ENCODE measurements at places on chromosomes 7 and 10.

DNA sequence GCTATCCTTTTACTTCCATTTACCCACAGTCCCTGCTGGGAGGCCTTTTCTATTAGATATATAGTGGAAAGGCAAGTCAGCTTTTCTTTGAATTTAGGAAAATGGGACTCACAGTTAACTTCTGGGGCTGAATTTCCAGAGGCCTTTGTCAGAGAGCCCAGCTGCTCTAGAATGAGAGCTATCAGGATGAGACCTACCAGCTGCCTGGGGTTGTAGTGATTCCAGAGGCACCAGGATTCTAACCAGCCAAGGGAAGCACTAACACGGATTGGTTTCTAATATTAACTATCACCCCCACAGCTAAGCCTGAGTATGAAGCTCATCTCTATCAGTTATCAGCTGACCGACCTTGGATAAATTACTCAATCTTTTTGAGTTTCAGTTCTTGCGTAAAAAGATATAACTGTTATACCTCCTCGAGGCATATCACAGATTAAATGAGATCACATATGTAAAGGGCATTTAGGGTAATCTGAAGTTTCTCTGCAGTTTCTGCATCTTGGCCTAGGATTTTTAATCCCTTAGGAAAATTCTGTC lies 56.6 kb upstream of the CALD1 start:
- no peak for DNase-seq

DNA sequence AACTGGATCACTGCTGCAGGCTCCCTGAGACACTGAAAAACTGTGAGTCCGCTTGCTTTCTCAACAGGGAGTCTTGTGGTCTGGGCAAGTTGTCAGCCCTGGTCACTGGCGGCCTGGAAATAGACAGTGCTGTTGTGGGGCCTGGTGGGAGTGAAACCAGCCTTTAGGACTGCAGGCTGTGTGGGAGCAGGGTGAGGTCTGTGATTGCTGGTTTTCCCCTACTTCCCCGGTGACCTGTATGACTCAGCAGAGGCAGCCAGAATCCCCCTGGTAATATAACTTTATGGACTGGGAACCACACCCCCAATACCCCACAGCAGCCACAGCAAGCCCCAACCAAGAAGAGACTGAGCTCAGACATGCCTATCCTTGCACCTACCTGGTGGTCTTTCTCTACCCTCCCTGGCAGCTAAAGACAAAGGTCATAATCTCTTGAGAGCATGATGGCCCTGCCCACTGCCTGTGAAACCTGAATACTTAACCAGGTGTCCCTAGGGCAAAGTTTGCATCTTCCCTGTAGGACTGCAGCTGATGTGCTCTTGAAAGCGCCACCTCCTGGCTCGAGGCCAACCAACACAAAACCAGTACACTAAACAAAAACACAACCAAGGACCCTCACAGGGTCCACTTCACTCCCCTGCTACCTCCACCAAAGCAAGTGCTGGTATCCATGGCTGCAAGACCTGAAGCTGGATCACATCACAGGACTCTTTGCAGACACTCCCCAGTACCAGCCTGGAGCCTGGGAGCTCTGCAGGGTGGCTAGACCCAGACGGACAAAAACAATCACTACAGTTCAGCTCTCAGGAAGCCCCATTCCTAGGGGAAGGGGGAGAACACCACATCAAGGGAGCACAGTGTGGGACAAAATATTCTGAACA lies 7.2 kb upstream of the ADAM22 start:
- DNase-seq: no peak

GRCh38 chr7:1419688-1420087 lies 39.6 kb downstream of the MICALL2 start:
- no peak for DNase-seq

GRCh38 chr10:51892965-51893658 lies 193.7 kb upstream of the CSTF2T start:
- DNase-seq: no peak

GRCh38 chr10:89303161-89303560 lies 1.3 kb downstream of the IFIT2 start:
- DNase-seq: no peak

DNA sequence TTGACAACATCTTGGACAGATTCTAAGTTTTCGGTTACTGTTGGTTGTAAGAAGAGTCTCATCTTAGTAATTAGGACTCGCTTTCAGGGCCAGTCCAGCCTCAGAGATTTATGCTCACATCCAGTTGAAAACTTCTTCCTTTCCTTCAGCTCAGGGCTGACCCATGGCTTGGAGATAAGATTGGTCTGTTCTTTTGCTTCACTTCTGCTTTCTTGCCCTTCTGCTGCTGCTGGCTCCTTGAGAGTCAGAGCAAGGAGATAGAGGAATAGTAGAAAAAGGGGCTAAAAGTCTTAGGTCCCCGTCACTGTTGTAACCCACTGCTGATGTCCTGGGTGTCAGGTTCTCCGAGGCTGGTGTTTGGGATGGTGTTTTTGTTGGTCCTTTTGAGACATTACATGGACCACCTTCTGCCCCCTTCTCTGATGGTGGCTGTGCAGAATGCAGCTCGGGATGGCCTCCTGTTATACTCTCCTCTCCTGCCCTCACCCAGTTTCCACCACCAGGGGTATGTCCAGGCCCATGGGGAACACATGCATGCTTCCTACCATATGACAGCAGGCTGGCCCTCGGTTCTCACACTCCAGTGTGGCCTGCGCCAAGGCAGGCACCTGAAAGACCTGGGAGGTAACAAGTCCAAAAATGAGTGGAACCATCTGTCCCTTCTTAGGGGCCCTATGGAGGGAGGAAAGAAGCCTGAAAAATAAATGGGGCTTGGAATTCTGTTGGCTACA lies 67.8 kb upstream of the PCBD1 start:
- DNase-seq: no peak

DNA sequence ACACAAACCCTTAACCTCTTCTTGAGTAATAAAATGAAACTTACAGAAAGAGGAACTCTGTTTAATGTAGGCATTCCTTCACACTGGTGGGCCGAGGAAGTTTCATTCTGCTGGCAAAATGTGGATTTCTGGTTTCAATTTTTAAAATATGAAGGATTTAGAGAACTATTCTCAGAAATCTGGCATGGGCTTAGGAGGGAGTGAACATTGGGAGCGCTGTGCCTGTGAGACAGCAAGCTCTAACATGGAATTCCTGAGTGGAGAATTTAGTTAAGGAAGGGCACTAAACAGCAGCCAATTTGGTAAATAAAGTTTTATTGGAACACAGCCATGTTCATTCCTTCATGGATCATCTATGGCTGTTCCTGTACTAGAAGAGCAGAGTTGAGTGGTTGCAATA lies 751.8 kb upstream of the IGFBP3 start:
- DNase-seq: no peak

DNA sequence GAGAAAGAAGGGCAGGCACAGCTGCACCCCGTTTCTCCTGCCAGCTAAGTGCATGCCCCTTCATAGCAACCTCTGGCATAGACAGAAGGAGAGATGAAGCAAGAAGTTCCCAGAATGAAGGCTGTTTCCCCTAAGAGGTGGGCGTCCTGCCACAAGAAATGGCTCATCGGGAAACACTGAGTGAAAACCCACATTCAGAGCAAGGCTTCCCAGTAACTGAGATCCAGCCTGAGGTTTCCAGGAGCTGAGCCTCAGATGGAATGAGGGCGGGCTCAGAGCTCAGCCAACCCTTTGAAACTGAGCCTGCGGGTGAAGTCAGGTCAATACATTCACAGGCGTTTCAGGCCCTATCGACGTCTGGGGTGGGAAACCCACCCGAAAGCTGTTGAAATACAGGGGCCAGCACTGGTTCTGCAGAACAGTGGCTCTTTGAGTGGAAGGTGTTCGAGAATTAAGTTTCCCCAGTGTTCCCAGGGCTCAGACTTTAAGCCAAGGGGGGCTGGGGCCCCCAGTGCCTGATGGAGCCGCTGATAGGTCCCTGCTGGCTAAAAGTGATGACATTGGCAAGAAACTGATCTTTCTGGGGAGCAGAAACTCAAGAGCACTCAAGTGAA lies 510.2 kb downstream of the RPS24 start:
- DNase-seq: no peak

DNA sequence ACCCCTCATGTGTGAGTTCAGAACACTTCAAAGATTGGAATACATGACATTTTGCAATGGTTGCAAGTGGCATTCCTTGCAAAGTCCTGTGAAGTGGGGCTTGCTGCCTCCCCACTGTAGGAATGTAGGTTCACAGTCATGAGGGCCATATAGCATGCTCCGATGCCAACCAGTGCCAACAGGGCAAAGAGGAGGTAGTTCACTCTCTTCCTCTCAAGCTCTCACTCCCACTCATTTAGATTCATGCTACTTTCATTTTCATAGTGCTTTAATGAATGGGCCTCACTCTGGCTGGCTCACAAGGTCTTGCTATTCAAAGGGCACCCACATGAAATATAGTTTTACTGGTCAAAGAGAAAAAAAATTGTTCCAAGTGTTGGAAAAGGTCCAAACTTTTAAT lies 169.9 kb upstream of the AOAH start:
- no peak for DNase-seq

GRCh38 chr7:155322530-155322929 lies 24.9 kb downstream of the INSIG1 start:
- no peak for DNase-seq

- DNase-seq: no peak
Measured at GRCh38 chr10:77320971-77321471, 316.6 kb downstream of the KCNMA1 start.

DNA sequence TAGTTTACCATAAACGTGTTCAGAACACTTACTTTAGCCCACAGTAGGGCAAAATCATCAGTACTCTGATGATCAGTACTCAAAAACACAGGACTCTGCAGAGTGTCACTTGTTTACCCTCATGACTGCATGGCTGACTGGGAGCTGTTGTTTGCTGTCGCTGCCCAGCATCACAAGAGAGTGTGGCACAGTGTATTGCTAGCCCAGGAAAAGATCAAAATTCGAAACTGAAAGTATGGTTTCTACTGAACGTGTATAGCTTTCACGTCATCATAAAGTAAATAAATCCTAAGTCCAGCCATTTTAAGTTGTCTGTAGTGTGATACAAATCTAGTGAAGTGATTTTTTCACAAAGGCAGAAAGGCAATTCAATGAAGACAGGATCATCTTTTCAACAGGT lies 184.6 kb downstream of the RAMP3 start:
- no peak for DNase-seq

- DNase-seq: no peak
Measured at GRCh38 chr10:11068861-11069633, 51.4 kb downstream of the CELF2 start.

GRCh38 chr10:20623546-20623945 lies 273.6 kb downstream of the NEBL start:
- DNase-seq: no peak

- DNase-seq: no peak
Measured at GRCh38 chr7:112207765-112208164, 1.3 kb downstream of the ZNF277 start.

DNA sequence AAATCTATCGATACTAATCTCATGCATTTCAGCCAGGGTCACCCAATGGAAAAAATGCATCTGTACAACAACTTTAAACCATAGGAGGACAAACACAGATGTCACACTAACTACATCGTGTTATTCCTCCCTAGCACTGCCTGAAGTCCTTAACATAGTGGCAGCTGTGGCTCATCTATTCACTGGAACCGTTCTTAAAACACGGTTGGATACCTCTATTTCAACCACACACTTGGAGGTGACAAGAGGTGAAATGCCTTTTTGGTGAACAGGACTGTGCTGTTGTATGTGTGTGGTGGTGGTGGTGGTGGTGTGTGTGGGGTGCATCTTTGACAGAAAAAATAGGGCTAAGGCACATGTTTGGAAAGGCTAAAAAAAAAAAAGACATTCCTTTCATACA lies 93.1 kb downstream of the NRP1 start:
- DNase-seq: no peak

- no peak for DNase-seq
Measured at GRCh38 chr7:159115601-159116501, 28.8 kb downstream of the VIPR2 start.

- DNase-seq: no peak
Measured at GRCh38 chr7:108613147-108613948, 43.7 kb downstream of the DNAJB9 start.

GRCh38 chr10:132130286-132131265 lies 56.2 kb upstream of the DPYSL4 start:
- no peak for DNase-seq

DNA sequence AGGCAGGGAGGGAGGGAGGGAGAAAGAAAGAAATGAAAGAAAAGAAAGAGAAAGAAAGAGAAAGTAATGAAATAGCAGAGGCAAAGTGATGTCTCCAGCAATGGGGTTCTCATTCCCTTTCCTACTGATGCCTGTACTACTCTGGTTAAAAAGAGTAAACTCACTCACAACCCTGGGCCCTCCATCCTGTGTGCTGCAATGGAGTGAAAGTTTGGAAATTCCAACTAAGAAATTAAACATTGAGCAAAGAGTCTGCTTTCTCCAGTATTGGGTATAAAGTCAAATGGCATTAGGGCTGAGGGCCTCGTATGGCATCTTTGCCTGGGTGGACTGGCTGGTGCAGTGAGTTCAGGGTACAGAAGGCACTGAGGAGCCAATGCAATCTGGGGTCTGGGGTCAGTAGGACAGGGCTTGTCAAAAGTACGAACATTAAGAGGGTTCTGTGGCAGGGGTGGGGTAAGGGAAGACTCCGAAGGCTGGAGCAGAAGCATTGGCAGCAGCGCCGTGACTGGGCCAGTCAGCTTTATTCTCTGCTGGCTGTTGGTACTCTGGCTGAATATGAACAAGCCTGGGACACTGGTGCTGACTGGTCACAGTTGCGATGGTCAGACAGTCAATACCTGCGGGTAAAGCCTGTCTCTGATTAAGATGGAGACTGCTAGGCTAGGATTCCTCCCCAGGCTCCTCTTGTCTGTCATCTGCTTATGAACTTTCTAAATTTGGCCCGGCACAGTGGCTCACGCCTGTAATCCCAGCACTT lies 24.1 kb upstream of the TNS3 start:
- no peak for DNase-seq

- no peak for DNase-seq
Measured at GRCh38 chr10:133068111-133069032, 19.4 kb upstream of the ADGRA1 start.

DNA sequence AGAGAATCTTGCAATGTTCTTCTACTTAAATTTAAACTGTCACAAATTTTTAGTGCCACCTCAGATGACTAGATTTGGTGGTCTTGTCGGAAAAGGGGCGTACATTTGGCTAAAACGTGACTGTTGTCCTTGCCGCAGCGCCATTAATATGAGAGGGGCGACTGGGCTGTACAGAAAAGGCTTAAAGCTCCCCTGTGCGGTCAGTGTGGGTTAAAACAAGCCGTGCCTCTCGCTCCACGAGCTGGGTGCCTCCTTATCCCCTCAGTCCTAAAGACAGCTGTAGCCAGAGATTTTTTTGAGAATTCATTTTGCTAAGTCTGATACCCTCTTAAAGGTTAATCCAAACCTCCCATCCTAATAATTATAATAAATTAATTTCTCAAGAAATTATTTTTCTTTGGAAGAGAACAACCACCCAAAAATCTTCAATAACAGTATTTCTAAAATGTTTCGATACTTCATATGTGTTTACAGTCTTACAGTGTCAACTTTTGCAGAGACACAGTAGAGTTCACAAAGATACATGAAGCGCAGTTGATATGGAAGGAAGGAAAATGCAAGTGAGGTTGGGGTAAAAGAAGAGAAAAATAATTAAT lies 68.6 kb downstream of the C7orf25 start:
- no peak for DNase-seq

Measured in stimulated activated CD4-positive, alpha-beta T cell treated with anti-CD3 and anti-CD28 coated beads, Interleukin-2, amount 100 ng/mL, for 4 hours (primary cell).